Panc1 (cell line): ENCODE measurements at places on chromosomes 4 and X.

- no peak for DNase-seq
Measured at GRCh38 chr4:110104661-110105060, 93.8 kb downstream of the ELOVL6 start.

- DNase-seq, result no peak
Measured at GRCh38 chr4:158229768-158230167, 19.5 kb downstream of the TMEM144 start.

GRCh38 chrX:51053741-51054140 is 143.2 kb downstream of the BMP15 start:
- DNase-seq, result no peak

DNA sequence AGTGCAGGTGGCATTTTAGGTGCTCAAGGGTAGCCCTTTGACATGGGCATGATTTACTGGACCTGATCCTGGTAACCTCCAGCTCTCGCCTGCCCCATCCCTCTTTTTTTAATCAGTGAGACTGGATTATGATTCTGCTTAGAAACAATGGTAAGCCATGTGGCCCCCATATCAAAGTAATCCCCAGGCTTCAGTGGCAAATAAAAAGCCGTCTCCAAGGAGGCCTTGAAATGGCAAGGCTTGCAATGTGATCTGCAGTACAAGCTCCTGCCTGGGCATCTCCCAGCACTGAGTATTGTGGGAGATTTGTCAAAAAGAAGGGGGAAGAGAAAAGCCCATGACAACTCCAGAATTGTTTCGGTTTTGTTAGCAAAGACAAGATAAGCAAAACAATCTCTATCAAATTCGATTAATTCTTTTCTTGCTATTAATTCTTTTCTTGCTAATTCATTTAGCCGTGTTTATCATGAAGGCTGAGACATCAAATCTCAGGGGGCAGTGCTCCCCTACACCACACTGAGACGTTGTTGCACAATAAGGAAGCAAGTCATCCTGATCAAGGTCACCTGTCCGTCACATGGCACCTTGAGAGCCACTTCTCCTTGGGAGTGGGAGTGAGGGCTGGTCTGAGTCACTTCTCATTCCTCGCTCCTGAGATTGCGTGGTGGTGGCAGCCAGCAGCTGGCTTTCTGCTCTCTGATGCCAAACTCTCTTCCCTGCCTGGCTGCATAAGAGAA is 312.7 kb upstream of the GATB start:
- no peak for DNase-seq

- DNase-seq, result no peak
Measured at GRCh38 chrX:155086202-155086840, 15.0 kb downstream of the BRCC3 start.

DNA sequence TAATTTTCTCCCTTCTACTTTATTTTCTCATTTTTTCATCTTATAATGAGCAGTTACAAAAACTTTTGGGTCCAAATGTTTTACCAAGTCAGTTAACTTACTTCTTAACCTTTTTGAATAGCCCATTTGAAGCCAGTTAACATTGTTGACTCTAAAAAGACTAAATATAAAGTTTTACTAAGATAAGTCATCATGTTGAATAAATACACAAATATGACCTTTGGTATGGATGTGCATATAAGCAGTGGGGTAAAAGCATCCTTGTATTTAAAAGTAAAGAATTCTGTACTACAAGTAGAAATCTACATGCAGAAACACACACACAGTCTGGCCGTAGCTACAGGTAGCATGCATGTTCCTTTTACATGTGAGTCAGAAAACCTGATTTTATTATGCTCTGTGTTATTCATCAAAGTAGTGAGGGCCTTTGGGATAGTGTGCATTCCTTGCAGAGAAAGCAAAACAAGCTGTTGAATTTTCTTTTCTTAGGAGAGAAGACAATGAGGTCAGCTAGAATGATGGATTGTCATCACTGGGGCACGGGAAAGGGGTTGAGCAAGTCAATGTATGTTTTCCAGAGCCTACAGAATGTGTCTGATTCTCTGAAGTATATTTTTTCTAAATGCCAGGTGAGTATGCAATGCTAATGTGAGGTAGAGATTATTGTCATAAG is 533.2 kb upstream of the AGA start:
- DNase-seq, result no peak

- DNase-seq, result no peak
Measured at GRCh38 chrX:16903274-16904022, 33.3 kb upstream of the RBBP7 start.

- no peak for DNase-seq
Measured at GRCh38 chr4:22502895-22503814, 12.7 kb downstream of the ADGRA3 start.

DNA sequence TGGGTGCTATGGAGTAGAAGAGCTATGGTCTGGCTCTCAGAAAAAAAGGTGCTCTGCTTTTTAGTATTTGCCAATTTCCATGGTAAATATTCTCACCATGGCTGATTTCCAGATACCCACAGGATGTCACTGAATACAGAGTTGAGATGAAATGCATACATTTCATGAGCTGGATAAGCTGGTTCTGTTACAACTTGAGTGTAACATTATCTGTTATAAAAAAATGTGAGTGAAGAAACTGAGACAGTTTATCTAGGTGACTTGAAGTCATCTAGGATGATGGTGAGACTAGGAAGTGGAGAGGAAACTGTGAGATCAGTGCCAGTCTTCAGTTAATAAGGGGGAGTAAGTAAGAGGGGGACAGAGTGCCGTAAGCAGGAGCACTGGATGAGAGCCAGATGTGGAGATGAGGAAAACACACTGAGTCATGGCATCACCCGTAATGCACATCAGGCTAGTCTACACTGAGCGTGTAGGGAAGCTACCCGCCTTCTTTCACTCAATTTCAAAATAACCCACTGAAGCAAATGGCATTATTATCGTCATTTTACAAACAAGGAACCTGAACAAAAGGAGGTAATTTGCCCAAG is 5.0 kb downstream of the HPSE start:
- DNase-seq, result no peak

- DNase-seq, result no peak
Measured at GRCh38 chr4:5824635-5825034, 68.3 kb downstream of the CRMP1 start.

- no peak for DNase-seq
Measured at GRCh38 chrX:12955882-12956703, 18.8 kb upstream of the TMSB4X start.
